HuH-7.5 (cell line): ENCODE measurements at places on chromosomes 2 and 18.

DNA sequence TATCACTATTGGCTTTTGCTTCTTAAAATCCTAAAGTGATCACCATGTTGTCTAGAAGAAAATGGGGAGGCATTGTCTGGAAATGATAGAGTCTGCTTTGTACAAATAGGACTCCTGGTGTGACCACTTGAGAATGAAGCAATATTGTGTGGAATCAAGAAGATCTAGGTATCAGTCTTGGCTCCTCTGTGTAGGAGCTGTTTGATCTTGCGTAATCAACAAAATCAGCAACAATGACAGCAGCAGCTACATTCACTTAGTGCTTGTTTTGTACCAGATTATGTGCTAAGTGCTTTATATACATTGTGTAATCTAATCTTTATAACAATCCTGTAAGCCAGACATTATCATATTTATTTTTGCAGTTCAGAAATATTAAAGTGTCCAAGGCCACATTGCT, 17.8 kb downstream of the NCOA1 start:
- no peak for DNase-seq

- no peak for DNase-seq
Measured at GRCh38 chr2:25566694-25567093, 106.7 kb downstream of the DTNB start.

GRCh38 chr18:44771956-44772917, 91.5 kb downstream of the SETBP1 start:
- DNase-seq: peak; percentile 48

- peak; percentile 34 for DNase-seq
Measured at GRCh38 chr2:74919827-74920226, 38.6 kb upstream of the POLE4 start.

GRCh38 chr2:120614901-120615300, 120.8 kb upstream of the GLI2 start:
- no peak for DNase-seq

DNA sequence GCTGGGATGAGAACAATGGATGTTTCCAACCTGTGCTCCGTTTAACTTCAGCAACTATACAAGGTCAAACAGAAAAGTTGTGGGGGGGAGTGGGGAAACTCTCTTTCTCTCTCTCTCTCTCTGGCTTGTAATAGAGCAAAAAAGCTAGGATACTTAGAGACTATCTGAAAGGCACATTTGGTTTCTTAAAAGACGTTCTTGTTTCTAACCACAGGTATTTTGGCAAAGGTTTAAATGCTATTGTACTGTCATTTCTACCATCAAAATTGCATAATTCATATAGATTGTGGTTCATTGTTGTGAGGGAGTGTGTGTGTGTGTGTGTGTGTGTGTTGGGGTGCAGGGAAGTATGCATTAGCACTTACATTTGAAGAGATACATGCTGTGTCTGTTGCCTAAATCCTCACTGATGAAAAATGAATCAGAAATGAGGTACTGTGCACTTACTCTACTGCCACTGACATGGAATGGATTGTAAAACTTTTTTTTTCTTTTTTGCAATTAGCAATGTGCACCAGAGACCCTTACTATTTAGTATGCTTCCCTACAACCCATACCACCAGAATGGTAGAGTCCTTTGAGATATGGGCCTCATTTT, 841.0 kb upstream of the PIK3C3 start:
- DNase-seq: no peak

DNA sequence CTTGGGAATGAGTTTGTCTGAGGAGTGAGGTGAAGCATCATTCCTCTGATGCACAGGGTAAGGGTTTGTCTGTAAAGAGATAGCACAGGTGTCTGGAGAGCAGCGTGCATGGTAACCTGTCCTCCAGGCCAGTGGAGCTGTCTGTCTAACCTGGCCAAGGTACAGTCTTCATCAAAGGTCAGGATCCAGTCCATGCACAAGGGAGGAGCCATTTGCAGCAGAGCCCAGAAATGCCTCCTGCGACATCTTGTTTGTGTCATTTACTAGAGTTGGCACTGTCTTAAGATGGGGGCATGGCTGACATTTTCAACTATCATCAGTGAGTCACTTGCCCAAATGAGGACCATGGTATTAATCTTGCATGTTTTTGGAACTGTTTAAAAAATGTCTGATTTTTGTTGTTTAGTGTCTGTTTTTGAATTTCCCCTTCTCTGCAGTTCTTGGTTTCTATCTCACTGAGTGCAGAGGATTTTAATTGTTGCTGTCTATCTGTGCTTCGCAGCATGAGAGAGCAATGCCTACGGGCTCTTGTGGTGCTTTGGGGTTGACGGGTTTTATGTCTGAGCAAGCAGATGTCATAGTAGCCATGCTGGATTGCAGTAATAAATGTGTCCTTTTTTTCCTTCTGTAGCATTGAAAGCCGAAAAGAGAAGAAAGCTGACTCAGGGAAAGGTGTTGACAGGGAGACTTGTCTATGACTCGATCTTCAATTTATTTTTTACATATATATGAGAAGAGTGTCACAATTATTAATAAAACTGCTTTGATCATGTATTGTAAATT, 91.3 kb downstream of the DPP4 start:
- DNase-seq: no peak

DNA sequence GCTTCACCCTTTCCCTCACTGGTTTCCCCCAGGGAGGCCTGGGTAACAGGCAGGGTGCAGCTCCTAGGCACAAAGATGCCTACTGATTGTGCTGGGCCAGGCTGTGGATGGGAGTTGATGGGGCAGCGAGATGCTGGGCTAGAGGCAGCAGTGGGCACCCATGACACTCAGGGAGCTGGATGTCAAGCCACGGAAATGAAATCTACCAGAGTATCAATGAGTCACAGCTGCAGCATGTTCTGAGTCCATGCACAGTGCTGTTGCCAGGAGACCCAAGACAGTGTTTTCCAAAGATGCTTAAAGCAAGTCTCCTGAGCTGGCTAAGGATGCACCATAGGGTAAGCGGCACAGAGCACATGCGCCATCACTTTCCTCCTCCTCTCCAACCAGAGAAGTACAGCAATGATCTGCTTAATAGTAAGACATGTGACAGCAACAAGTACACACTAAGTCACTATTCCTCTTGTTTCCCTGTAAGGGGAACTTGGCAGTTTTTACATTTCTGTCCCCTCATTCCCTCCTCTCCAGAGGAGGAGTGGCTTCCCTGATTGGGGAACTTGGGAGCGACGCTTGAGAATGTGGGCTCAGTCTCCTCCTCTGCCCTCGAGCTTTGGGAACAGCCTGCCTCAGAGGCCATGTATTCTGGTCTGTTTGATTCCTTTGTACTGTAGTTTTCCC, 57.2 kb downstream of the CDC42EP3 start:
- no peak for DNase-seq

GRCh38 chr2:238449909-238450417, 23.2 kb downstream of the ASB1 start:
- peak; percentile 60 for DNase-seq

DNA sequence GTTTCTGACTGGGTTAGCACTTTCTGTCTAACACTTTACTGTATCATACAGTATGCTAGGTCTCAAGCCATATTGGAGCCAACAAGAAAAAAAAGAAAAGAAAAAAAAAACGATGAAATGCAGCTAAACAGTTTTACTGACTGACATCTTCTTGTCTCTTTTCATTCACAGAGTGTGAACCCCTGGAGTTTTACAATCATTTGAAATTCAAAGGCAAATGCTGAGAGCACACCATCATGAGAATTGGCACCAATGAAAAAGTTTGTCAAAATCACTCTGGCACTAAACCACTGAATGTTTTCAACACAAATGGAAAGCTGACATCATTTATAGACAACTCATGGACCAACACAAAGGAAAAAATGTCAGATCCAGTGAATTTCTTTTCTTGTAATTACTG, 513.3 kb downstream of the LRRTM4 start:
- no peak for DNase-seq

- DNase-seq: no peak
Measured at GRCh38 chr2:52288596-52288995, 1256.7 kb upstream of the NRXN1 start.

DNA sequence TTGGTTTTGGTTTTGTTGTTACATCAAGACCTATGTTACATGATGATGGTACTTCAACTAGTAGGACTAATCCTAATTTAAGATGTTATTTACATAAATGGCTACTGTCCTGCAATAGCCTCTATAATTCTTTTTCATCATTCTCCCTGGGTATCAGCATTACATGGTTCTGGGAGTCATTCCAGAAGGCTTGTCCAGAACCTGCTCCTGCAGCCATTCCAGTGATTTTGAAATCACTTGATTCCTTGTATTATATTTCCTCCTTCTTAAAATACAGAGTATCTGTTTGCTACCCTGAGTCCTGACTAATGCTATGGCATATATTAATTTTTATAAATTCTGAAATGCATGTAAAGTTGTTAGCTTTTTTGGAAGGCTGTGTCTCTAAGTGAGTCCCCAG, 400.5 kb upstream of the MEIS1 start:
- DNase-seq: no peak
